CD4-positive, alpha-beta T cell treated with Interleukin-10 for 1 hour (primary cell): ENCODE measurements at places on chromosomes 6 and 20.

DNA sequence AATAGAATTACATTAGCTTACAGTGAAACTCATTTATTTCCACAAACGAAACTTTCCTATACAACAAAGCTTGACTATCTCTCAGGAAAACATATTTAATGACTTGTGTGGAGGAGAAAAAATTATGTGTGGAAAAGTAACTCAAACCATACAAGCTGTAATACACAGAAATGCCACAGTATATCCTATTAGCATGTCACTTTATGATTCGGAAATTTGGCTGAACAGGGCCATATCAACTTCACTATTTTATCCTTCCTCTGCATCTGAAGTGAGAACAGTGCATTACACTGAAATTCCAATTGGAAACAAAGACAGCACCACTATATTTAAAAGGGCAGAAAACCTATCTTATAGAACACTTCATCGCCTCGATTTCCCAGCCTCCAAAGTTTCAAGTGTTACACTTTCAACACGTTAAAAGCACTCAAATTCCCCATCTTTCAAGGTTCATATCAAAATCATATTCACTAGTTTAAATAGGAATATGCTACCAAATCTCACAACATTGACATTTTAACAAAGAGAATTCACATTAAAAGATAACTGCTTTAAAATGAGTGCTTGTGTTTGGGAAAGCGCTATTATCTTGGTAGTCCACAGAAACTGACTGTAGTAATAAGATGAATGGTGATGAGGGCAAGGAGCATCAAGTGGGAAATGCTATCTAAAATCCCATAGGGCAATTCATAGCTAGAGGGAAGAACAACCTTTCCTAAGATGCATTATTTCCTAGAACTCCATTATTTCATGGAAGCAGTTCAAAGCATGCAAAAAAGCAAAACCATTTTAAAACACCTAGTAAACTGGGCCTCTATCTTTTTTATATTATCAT lies 1.8 kb downstream of the REV3L start:
- no peak for DNase-seq

DNA sequence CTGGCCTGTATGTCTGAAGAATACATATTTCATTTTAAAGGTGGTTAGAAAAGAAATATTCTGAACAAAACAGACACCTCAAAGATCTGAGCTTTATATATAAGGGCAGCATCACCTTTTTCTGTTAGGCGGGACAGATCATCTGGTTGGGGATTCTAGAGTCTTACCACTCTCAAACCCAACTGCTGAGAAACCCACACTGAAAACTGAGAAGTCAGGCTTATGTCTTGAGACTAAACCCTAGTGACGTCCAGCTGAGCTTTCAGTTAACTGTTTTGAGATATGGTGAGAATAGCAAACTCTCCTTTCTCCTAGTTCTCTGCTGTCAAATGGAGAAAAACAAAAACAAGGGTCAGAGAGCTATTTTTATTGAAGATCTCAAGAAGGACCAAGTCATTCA lies 63.7 kb upstream of the CCN6 start:
- peak; percentile 27 for DNase-seq

DNA sequence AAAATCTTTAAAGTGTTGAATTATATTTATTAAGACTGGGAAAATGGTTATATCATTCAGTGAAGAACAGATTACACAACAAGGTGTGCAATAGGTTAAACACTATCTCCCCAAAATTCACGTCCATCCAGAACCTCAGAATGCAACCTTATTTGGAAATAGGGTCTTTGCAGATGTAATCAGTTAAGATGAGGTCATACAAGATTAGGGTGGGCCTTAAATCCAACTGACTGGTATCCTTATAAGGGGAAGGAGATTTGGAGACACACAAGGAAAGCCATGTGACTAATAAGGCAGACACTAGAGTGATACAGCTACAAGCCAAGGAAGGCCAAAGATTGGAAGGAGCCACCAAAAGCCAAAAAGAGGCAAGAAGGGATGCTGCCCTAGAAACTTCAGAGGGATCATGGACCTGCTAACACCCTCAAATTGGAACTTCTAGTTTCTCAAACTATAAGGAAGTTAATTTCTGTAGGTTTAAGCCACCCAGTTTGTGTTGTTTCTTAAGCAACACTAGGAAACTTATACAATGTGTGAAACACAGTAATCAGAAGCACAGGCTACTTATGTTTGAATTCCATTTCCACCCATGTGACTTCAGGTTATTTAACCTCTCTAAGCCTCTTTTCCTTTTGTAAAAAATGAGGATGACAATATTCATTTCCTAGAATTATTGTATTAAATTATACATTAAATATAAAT lies 16.9 kb downstream of the ILRUN start:
- DNase-seq = no peak

DNA sequence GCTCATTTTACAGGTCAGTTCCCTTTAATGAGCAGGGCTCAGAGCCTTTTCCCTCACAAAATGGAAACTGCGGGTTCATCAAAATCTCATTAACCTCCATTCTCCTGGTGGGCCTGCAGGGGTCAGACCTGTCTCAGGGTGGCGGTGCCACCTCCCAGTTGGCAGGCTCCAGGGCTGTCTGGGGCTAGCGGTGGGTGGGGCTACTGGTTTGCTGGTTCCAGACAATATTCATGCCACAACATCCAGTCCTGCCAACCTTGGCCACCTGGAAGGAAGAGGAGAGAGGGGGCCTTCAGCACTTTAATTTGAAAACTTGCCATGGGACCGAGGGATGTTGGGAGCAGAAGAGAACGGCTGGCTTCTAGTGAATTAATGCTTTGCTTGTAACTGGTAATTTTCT lies 41.9 kb upstream of the CTNNBL1 start:
- peak; percentile 22 for DNase-seq

DNA sequence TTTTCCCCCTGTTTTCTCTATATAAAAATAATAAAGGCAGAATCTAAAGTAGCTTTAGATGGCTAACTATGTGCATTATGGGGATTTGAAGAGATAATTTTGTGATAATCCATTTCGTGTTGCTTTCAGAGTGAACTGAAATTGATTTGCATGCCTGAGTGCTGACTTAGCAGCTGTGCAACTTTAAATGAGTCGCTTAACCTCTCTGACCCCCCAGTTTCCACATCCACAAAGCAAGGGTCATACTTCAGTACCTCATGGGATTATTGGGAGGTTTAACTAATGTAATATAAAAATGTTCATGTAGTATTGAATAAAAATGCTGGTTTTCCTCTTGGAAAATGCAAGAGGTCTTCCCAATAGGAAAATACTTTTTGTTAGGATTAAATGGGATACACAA lies 63.8 kb upstream of the FABP7 start:
- no peak for DNase-seq

GRCh38 chr6:138250513-138251247 lies 32.4 kb upstream of the PBOV1 start:
- DNase-seq = no peak

- no peak for DNase-seq
Measured at GRCh38 chr6:135567375-135568083, 70.0 kb upstream of the AHI1 start.

DNA sequence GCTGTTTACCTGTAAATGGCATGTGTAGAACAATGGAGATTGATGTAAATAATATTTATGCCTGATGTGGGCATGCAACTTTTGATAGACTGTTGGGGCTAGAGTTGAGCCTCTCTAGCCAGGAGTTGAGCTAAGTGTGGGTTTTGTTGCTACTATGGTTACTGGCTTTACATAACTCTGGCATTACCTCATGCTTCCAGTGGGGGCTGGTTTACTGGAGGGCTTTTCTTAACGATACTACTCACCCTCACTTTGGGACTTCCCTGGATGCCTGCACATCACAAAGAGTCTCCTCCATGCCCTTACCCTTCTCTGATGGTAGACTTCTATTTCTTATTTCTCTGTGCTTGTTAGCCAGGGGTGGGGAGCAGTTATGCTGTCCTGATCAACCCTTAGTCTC lies 524.6 kb upstream of the CDH4 start:
- no peak for DNase-seq
